NCI-H1930 (cell line): ENCODE measurements at places on chromosomes 11 and 22.

DNA sequence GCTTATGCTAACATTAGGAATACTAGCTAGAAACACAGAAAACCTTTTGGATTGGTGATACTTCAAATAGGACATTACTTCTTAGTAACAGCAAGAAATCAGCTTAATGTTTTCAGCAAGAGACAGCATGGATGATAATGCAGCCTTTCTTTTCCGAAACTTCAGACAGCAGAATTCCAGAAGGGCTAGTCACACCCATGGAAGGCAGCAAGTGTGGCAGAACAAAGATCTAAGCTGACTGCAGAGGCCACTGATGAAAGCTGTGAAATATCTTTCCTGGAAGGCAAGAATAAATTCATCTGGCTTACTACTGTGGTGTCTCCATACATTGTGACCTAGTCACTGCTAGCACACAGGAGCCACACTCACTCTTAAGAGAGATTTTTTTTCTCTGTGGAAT, 100.3 kb downstream of the CCDC83 start:
- DNase-seq, result no peak

DNA sequence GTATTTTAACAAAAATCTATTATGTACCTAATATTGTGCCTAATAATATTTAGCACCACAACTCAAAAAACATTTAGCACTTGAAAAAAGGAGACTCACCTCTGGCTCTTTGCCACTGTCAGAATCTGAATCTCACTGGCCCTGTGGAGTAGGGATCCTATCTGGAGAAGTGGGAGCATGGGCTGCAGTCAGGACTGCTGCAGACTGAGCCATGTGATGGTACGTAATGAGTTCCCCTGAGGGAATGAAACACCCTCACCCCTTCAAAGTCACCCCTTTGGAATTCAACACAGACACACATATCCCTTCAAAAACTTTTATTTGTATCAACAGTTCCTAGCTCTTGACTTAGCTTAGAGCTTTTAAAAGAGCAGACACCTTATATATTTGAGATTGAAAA, 6.5 kb downstream of the PTPMT1 start:
- DNase-seq, result no peak

DNA sequence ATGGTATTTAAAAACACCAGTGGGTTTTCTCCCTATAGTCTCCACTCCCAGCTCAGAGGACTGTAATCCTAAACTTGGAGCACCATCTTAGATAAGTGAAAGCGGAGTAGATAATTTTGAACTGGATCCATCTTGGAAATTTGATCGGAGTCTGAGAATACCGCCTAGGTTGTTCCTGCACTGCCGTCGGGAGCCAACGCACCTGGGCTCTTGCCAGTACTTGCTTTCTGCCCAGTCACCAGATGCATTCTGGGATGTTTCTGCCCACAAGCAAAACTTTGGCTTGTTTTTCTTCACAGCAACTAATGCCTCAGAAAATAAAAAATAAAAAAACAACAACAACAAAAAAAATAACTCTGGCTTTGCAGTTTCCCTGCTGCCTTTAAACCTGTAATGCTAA, 113.0 kb upstream of the MTMR2 start:
- DNase-seq, result no peak

DNA sequence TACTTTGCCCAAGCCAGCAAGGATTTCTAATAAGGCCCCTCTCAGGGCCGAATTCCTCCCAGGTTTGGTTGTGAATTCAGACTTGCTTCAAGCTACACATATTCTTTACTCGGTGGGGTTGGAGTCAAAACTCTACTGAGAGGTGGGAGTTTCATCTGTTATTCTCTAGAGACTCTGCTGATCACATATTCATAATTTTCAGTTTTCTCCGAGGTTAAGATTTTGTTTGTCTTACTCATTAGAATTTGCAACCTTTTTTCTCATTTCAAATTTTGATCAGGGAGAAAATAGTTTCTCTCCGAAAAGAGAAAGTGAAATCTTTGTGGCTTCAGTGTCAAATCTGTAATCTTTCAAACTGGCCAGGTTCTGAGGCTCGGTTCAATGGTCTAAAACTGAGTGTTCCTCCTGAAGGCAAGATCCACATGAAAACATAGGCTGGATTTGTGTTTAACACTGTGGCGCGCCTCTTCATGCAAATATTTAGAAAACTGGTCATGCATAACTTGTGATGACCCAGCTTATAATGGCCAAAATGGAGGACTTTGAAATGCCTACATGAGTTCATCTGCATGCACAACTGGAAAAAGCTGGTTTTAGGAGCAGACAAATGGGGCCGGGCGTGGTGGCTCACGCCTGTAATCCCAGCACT, 21.5 kb upstream of the GSTP1 start:
- no peak for DNase-seq

DNA sequence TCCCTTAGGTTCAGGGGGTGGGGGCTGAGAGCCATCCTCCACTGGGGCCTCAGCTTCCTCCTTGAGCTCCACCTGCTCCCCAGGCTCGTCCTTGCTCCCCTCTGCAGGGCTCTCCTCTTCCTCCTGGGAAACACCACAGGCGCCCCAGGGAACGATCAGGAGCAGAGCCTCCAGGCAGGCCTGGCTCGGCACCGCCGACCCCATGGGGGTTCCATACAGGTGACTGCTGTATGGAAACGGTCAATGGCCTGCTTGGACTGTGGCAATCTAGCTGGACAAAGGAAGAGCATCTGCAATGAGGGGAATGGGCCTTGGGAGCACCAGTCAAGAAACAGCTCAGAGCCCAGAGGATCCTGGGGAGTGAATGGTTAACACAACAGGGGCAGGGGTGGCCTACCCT, 7.9 kb downstream of the HYOU1 start:
- no peak for DNase-seq

- no peak for DNase-seq
Measured at GRCh38 chr22:48955351-48956311, 872.0 kb downstream of the BRD1 start.

DNA sequence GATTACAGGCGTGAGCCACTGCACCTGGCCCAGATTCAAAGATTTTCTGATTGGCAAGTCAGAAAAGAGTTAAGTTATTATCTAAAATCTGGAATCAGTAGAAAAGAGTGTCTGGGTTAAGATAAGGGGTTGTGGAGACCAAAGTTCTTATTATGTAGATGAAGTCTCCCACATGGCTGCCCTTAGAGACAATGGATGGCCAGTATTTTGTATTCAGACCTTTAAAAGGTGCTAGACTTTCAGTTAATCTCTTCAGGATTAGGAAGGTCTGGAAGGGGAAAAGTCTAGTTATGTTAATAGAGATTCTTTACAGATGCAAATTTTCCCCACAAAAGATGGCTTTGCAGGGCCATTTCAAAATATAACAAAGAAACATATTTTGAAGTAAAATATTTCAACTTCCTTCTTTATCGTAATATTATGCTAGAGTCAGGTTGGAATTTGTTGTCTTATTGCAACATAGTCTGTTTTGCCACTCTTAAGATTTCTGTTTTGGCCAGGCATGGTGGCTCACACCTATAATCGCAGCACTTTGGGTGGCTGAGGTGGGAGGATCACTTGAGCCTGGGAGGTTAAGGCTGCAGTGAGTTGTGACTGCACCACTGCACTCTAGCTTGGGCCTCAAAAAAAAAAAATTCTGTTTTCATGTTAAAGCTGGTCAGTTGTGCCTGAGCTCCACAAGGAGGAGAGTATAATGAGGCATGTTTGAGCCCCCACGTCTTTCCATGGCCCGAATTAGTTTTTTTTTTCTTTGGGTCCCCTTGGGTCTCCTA, 14.0 kb downstream of the GRAMD1B start:
- no peak for DNase-seq

- no peak for DNase-seq
Measured at GRCh38 chr11:117122556-117122955, 21.5 kb upstream of the PAFAH1B2 start.

DNA sequence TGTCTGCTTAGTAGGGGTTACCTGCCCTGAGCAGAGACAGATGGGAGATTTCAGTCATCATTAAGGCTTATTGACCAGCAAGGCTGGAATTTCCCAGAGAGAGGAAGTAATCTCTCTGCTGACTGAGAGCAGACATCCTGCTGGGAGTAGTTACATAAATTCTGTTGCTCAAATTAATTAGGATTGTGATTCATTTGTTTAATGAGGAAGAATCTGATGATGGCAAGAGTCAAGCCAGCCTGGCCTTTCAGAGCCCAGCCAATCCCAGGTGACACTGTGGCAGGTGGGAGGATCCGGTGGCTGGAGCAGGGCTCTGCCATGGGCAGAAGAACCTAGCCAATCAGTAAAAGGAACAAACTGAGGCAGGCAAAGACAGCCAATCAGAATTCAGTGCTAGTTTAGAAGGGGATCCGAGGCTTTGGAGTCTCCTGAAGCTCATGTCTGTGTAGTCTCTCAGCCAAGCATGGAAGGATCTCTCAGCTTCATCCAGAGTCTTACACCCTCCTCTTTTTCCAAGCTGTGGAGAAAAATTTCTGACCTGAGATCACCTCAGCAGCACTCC, 61.2 kb upstream of the CHST1 start:
- no peak for DNase-seq

DNA sequence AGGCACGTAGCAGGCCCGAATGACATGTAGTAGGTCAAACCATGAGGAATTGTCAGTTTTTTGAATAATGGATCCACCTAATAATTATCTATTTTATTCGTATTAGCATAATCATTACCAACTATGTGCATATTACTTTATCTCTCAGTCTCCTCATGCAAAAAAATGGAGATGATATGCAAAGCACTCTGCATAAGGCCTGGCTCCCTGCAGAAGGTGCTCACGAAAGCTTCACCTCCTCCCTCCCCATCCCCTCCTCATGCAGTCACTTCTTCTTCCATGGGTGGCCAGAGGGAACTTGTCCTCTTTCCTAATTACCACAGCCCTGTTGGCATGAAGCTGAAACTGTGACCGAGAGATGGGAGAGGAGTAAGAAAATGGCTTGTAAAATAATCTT, 20.8 kb upstream of the TSKU start:
- DNase-seq, result no peak

GRCh38 chr11:40240284-40240683, 1219.2 kb downstream of the LRRC4C start:
- no peak for DNase-seq
